ENCODE measurements at places on chromosomes 13 and 19. TPM values are rescaled to one million over a fixed set of nuclear protein-coding genes. Genes with fewer than 3 reads are reported as not detected.

RNF225 gene
- total RNA-seq: 0.41 TPM

KCTD15 gene
- total RNA-seq: 42.3 TPM

ATP4B gene
- not detected for total RNA-seq

MIDN gene
- total RNA-seq: 119 TPM

OR7C1 gene
- total RNA-seq: not detected

ADGRL1 gene
- 40.9 TPM for total RNA-seq

ZNF681 gene
- total RNA-seq: 1.3 TPM

FCER2 gene
- total RNA-seq: not detected

GSX1 gene
- not detected for total RNA-seq

FGF21 gene
- not detected for total RNA-seq

GPR183 gene
- total RNA-seq: 4.9 TPM

ZIK1 gene
- 8.7 TPM for total RNA-seq

LRRC63 gene
- not detected for total RNA-seq

PLVAP gene
- 0.77 TPM for total RNA-seq

Measured in astrocyte (in vitro differentiated cells and primary cell).